ENCODE measurements at places on chromosomes 3 and 15.

DNA sequence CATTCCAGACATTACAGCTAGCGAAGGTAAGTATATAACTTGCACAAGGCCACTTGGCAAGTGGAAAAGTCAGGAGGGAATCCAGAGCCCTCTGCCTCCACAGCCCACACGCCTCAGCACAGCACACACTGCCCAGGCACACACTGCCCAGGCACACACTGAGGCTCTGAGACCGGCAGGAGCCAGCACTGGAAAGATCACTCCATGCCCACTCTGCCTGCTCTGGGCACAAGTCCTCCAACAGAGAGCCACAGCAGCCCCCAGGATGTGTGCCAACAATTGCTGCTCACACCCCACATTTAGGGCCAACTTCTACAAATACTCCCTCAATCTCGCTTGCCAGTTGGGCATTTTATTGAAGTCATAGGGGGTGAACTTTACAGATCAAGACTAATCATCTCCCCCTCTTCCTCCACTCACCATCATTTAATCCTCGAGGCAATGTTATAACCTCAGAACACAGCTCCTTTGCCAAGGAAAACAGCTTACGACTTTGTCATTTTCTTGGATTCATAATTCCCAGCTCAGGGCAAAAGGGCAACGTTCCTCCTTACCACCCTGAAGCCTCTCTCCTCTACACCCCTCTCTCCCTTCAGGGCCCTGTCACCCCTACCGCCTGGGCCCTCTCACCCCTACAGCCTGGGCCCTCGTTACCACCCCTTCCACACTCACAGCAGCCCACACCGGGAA lies 53.0 kb upstream of the TPM1 start:
- no peak for DNase-seq

- DNase-seq = no peak
Measured at GRCh38 chr15:31295658-31296057, 31.0 kb upstream of the KLF13 start.

DNA sequence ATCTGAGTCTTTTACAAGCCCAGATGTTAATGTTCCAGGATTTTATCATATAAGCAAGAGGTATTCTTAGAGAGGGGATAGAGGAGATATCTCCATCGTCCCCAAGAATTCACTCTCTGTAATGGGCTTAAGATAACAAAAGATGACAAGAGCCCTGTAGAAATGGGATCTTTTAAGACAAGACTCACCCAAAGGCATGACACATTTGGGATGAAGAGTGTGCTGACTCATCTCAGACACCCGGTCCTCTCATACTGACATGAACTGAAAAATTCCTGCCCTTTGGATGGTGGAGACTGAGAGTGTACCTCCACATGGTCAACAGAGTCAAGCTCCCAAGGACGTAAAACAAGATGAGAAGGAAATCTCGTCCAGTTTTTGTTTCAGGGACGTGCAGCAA lies 11.0 kb downstream of the LEKR1 start:
- no peak for DNase-seq

DNA sequence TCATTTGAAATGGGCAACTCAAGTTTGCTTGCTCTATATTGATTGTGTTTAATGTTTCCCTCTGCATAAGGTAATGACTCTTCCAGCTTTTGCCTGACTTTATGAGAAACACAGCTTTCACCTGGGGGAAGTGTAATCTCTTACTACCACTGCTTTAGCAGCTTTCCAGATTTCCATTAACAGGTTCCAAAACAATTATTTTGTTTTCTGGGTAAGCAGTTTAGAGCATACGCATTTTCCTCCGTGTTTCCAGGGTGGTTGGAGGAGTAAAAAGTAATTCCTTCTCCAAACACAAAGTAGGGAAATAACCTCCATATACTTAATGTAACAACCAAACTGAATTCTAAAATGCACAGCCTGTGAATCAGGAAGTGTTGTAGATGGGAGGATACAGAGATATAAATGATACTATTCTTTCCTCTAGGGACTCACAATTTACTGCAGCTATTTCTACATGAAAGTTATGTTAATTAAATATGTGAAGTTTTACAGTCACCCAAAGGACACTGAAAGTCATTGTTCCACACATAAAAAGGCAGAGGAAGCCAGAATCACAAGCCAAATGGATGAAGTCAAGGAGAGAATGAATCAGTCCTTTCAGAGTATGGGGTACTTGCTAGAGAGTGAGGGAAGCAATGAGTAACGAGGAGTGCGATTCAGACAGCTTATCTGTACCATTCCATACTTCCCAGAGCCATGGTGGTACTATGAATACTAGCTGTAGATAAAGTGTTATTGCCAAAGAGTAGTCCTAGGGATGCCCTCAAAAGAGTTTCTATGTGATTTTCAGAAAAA lies 16.6 kb downstream of the ST3GAL6 start:
- DNase-seq = no peak

- DNase-seq = no peak
Measured at GRCh38 chr15:63234451-63234870, 42.9 kb upstream of the APH1B start.

GRCh38 chr15:43383070-43383469 lies 12.2 kb downstream of the TUBGCP4 start:
- no peak for DNase-seq

GRCh38 chr15:48796521-48796920 lies 14.3 kb downstream of the CEP152 start:
- DNase-seq = no peak

GRCh38 chr15:101043911-101044624 lies 124.9 kb downstream of the LRRK1 start:
- DNase-seq = no peak

DNA sequence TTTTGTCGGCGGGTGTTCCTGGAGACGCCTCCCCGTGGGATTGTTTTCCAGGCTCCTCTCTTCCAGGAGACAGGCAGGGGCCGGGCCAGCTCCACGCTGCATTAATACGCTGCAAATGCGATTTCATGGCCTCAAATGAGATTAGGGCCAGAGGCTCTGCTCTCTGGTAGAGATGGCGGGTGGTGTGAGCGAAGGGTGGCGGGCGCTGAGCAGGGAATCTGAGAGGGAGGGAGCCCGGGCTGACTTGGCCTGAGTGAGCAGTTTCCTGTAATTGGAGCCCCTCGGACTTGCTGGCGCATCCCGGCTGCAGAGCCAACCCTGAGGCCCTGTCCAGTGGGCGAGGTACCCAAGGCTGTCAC lies 7.4 kb upstream of the CCDC33 start:
- no peak for DNase-seq

GRCh38 chr3:24435584-24435983 lies 59.1 kb downstream of the THRB start:
- no peak for DNase-seq

- no peak for DNase-seq
Measured at GRCh38 chr15:67853454-67853853, 13.6 kb upstream of the RNU6-1 start.

GRCh38 chr3:197926418-197926817 lies 23.6 kb upstream of the RPL35A start:
- DNase-seq = no peak

- no peak for DNase-seq
Measured at GRCh38 chr3:23587513-23587912, 218.2 kb upstream of the UBE2E1 start.

- DNase-seq = no peak
Measured at GRCh38 chr3:57952208-57952631, 56.0 kb upstream of the FLNB start.

DNA sequence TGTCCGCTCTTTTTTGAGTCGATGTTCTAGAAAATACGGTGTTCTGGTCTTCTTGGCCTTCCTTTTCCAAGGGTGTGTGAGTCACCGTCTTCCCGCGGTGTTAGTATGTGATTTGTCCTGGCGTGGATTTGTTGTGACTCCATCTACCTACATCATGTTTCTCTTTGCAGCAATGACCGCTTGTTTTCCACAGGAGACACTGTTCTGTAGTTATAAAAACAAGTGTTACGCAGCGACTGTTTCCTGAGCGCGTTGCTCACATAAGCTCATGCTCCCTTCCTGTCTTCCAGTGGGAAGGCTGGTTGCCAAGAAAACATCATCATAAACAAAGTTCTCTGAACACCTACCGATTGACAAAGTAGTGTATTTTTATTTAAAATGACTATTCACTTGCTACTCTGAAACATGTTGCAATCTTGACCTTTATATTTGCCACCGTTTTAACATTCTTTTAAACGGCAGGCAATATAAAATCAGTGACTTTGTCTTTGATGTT lies 19.0 kb downstream of the USP13 start:
- DNase-seq = no peak

- DNase-seq = no peak
Measured at GRCh38 chr15:25946241-25946805, 83.2 kb upstream of the ATP10A start.

- no peak for DNase-seq
Measured at GRCh38 chr15:49900006-49900902, 218.8 kb downstream of the ATP8B4 start.

GRCh38 chr15:64333986-64334929 lies 21.7 kb downstream of the CSNK1G1 start:
- no peak for DNase-seq

DNA sequence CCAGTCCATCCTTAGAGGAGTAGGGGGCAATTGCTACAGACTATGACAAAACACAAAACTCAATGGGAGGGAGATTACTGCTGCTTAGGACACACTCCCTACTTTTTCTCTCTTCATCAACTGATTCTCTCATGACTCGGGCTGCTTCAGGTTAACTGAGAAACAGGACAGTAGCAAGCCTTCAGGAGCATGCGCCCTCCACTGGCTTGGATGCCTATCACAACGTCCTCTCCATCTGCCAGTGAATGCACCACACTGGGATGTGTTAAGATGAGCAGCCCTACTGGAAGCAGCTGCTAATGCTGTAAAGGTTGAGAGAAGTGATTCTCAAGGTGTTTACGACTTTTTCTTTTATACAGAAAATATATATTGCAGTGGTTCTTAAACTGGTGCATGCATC lies 542.3 kb downstream of the EDEM1 start:
- no peak for DNase-seq

GRCh38 chr3:108079877-108080276 lies 11.0 kb downstream of the CD47 start:
- DNase-seq = no peak

DNA sequence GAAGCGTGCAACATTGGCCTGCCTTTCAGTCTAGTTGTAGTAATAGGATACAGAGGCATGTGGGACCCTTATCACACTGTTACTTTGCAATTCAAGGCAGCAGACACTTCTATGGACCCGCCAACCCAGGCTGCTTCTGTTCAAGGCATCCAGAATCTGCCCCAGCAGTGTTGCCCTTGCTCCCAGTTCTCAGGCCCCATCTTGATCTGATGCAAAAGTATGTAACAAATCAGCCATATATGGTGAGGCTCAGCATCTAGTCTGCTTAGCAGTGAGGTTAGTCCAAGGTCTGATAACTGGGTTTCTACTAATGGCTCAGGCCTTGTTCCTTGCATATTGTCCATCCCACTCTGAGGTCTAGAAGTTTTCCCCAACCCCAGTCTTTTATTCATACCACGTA lies 17.9 kb downstream of the C2CD4B start:
- DNase-seq = no peak

GRCh38 chr15:93895976-93896770 lies 335.2 kb upstream of the MCTP2 start:
- DNase-seq = no peak

- DNase-seq = no peak
Measured at GRCh38 chr3:174936590-174936989, 77.5 kb downstream of the NAALADL2 start.

- no peak for DNase-seq
Measured at GRCh38 chr15:20355256-20355868, 186.2 kb downstream of the GOLGA6L6 start.

- DNase-seq = no peak
Measured at GRCh38 chr3:66200786-66201185, 20.0 kb upstream of the SLC25A26 start.

DNA sequence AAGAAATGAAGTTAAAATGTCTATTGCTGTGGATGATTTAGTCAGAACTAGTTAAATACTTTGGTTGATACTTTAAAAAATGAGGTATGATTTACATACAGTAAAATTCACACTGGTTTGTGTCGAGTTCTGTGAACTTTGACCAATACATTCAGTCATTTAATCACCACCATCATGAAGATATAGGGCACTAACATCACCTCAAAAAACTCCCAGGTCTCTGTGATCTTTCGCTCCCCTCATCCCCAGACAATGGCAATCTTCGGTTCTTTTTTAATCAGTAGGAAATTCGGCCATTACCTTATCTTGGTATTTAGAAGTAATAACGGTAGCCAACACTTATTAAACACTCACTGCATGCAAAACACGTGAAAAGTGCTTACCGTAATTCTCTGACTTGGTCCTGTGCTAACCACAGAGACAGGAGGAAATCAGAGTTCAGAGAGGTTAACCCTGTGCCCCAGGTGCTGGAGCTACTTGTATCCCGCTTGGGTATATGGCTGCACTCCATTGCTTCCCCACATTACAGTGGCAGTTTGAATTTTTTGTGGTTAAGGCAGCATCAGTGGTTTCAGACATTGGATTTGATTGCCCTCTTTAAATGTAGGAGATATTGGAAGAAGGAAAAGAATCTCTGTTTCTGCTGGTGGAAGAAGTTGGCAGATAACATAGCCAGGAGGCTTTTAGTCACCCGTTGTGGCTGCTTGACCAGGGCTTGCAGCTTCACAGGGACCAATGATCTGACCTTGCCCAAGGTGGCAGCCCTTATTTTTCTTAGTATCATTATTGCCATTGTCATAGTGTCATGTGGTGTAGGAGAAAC lies 4.2 kb downstream of the PLCL2 start:
- no peak for DNase-seq

GRCh38 chr3:25872200-25872877 lies 82.4 kb downstream of the OXSM start:
- DNase-seq = no peak

DNA sequence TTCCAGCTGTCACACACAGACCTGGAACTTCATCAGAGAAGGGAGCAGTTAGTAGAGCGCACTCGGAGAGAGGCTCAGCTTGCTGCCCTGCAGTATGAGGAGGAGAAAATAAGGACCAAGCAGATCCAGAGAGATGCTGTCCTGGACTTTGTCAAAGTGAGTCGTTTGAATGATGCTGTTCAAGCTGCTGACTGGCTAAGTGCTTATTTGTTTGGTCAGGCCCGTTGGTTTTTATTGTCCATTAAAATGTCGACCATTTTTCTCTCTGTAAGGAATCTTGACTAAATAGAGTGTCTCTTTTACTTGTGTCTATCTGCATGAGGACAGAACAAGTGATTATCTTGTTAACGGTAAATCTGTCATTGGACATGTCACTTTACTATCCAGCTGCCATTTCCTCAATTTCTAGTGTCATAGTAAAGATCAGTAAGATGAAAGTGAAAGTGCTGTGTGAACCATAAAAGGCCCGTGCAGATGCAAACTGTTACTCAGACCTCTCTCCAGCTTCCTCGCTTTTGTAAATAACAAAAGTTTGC lies 56.9 kb downstream of the LRCH3 start:
- DNase-seq = peak; percentile 53

DNA sequence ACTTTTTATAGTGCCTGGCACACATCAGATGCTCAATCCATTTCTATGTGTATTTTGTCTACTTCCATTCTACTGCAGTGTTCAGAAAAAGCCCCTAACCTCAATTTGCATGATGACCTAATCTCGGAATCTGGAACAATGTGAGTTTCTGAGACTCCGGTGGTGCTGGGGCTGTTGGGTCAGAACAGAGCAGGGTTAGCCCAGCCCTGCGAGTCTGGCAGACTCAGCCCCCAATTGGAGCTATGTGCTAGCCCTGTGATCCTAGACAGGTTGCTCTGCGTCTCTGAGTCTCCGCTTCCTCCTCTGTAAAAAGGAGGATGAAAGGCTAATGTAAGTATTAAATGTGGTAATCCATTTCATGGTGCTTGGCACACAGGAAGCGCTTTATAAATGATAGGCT lies 95.0 kb upstream of the ICE2 start:
- DNase-seq = no peak

All from CD14-positive monocyte (primary cell).